ENCODE measurements at places on chromosomes 3 and 15. TPM values are rescaled to one million over a fixed set of nuclear protein-coding genes. Genes with fewer than 3 reads are reported as not detected.

Gene PIERCE2
- total RNA-seq, result 0.52 TPM

Gene CCDC50
- total RNA-seq, result 24.0 TPM

Gene DGKG
- 2.6 TPM for total RNA-seq

Gene ISLR2
- 2.1 TPM for total RNA-seq

Gene LEKR1
- total RNA-seq, result 0.52 TPM

Gene ZNF80
- total RNA-seq, result not detected

Gene SENP8
- 2.1 TPM for total RNA-seq

Gene COL6A5
- not detected for total RNA-seq

Gene ST8SIA2
- total RNA-seq, result 7.8 TPM

Gene UTS2B
- total RNA-seq, result not detected

Gene IGDCC3
- total RNA-seq, result 1.0 TPM

Gene GOLGB1
- total RNA-seq, result 20.4 TPM

Gene SUSD5
- 2.6 TPM for total RNA-seq

Gene CXCR6
- total RNA-seq, result not detected

Gene VIPR1
- 1.6 TPM for total RNA-seq

All from skeletal muscle tissue (tissue), 5 donors.